Mucosa of gallbladder (tissue), 1 donor: ENCODE measurements at places on chromosomes 6 and 20.

DNA sequence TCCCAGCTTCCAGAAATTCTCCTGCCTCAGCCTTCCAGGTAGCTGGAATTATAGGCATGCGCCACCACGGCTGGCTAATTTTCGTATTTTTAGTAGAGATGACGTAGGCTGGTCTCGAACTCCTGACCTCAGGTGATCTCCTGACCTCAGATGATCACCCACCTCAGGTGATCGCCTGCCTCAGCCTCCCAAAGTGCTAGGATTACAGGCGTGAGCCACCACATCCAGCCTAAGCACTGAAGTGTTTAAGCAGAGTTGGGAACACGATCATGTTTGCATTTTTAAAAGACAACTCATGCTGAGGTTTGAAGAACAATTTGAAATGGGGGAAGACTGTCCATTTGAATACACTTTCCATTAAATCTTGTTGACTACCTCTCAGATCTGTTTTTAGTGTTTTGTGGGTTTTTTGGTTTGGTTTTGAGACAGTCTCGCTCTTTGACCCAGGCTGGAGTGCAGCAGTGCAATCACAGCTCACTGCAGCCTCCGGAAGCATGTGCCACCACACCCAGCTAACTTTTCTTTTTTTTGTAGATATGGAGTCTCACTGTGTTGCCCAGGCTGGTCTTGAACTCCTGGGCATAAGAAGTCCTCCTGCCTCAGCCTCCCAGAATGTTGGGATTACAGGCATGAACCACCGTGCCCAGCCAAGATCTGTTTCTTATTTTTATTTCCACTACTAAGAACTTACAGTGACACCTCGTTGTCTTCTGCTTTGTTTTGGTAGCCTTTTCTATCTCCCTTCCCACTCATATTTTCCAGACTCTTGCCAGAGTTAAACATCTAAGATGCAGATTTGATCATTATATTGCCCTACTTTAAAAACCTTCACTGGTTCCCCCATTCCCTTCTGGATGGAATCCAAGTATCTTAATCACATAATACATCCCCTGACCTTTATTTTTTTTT, 5.5 kb downstream of the CASP8AP2 start:
- DNase-seq: no peak

- DNase-seq: no peak
Measured at GRCh38 chr6:106509420-106510089, 119.7 kb downstream of the RTN4IP1 start.

DNA sequence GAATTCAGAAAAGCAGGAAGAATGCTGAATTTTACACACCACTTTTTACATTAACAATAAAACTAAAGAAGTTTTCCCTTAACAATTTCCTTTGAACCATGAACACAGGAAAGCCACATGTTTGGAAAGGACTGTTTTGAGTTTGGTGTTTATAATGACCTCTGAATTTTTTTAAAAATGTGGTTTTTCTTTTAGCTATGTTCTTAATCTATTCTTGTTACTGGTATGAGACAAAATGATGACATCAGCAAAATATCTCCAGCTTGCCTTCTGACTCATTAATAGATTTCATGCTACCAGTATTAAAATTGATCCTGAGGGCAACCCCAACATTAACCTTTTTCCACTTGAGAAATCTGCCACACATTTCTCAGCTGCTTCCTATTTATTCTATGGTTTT, 217.5 kb upstream of the THEMIS start:
- no peak for DNase-seq

GRCh38 chr6:16950825-16951495, 150.9 kb upstream of the STMND1 start:
- DNase-seq: no peak

DNA sequence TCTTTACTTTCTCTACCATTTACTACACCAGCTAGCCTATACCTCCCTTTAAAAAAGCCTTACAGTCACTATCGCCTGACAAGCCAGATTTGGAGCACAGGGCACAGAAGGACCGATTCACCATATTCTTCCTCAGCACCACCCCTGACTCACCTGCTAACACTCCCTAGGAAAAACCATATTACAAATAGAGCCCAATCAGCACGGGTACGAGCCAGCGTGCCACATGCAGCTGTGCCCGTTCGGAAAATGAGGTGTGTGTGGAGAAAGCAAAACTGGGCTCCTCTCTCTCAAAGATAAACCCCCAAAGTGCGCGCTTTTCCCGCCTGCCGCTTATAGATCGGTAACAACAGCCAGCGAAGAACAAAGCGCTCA, 1.2 kb downstream of the SYNCRIP start:
- no peak for DNase-seq

- no peak for DNase-seq
Measured at GRCh38 chr6:75230484-75231325, 12.9 kb downstream of the COX7A2 start.
